ENCODE measurements at places on chromosomes 5 and 9.

- DNase-seq, result no peak
These were observed 114.3 kb downstream of the DEPDC1B start for GRCh38 chr5:60585618-60586017.

GRCh38 chr9:134886413-134886913 lies 5.9 kb downstream of the FCN2 start:
- DNase-seq, result no peak

GRCh38 chr5:92527311-92528078 lies 1053.5 kb downstream of the NR2F1-AS1 start:
- no peak for DNase-seq

- no peak for DNase-seq
These were observed 340.0 kb upstream of the EDIL3 start for GRCh38 chr5:84724683-84725082.

Measured in femur (tissue), 1 donor.